COR-L47 (cell line): ENCODE measurements at places on chromosomes 1 and 21.

GRCh38 chr1:50268049-50268448 is 155.2 kb downstream of the DMRTA2 start:
- no peak for DNase-seq

GRCh38 chr1:109024646-109025045 is 17.3 kb downstream of the WDR47 start:
- DNase-seq, result no peak

- no peak for DNase-seq
Observed at GRCh38 chr1:234277161-234277868, 95.9 kb upstream of the COA6 start.

DNA sequence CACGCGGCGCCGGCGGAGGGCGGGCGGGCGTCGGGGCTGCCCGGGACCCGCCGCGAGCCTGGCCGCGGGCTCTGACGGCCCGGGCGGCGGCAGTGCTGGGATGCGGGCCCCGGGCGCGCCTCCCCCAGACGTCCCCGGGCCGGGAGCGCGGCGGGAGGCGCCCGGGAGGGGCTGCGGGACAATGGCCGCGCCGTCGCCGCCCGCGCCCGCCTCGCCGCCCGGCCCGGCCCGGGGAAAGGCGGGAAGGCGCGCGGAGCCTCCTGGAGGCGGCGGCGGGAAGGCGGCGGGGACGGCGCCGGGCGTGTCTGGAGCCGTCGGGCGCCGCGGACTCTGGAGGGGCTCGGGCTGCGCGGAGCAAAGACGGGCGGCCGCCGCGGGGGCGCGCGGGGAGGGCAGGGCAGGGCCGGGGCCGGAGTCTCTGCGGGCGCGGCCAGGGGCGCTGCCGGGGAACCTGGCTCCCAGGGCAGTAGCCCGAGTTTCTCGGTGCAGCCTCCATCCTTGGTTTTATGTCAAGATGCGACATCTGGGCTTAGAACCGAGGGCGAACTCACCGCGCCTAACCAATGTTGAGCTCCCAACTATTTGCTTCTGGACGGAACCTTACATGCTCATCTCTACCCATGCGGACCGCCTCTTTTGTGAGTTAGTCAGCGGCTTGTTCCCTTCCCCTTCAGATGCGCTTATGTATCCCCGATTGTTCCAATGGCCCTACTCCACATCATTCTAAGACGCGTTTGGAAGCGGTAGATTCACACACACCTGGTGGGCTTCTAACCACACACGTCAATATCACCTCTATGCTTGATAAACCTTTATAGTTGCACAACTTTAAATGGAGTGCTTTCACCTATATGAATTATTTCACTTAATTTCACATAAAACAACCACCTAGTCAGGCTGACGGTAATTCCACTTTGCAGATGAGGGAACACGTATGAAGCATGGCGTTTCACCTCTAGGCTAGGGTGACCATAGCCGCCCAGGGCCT is 651 bp downstream of the ZBTB8A start:
- DNase-seq, result peak; percentile 32

DNA sequence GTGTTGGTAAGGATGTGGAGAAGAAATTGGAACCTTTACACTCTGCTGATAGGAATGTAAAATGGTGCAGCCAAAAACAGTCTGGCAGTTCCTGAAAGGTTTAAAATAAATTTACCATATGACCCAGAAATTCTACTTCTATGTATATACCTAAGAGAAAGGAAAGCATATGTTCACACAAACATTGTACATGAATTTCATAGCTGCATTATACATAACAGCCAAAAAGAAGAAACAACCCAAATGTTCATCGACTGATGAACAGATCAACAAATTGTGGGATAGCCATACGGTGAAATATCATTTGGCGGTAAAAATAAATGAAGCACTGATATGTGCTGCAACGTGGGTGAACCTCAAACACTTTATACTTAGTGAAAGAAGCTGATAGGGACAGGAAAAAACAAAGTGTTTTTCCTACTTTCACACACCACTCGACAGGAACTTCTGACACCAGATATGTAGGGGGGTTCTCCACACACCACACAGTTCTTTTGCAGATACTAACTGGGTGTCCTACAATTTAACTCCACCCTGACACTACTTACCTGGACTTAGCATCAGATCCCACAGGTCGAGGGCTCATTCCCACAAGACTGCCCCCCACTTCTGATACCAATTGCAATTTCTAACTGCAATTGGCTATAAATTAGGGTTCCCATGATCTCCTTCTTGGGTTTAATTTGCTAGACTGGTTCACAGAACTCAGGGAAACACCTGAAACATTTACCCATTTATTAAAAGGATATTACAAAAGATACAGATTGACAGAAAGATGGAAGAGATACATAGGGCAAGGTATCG is 35.9 kb upstream of the ZNF326 start:
- DNase-seq, result no peak

DNA sequence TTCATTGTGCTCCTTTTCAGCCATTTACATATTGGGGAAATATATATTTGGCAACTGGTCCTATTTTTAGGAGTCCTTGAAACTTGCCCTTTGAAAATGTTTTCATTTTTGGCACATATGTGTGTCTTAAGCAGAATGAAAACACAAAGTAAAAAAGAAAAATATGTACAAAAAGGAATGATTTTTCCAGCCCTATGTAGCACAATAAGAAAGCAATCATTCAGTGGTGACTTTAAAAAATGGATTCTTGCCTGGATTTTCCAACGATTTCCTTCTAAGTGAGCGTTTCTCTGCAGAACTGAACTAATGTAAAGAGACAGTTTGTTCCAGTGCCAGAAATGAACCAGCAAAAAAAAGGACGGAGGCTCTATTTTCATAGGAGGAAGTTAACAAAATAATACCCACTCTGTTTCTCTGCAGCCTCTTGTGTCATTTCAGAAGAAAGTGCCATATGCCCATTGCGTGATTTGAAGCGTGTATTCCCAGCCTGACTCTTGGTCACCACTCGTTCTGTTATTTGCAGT is 340.1 kb downstream of the SETD4 start:
- DNase-seq, result no peak

- no peak for DNase-seq
Observed at GRCh38 chr1:228207851-228208821, at the start of gene OBSCN. Gene OBSCN, plus strand, starts transcription at chr1:228208044. Its CDS starts 3,740 bp downstream, at chr1:228211784.

DNA sequence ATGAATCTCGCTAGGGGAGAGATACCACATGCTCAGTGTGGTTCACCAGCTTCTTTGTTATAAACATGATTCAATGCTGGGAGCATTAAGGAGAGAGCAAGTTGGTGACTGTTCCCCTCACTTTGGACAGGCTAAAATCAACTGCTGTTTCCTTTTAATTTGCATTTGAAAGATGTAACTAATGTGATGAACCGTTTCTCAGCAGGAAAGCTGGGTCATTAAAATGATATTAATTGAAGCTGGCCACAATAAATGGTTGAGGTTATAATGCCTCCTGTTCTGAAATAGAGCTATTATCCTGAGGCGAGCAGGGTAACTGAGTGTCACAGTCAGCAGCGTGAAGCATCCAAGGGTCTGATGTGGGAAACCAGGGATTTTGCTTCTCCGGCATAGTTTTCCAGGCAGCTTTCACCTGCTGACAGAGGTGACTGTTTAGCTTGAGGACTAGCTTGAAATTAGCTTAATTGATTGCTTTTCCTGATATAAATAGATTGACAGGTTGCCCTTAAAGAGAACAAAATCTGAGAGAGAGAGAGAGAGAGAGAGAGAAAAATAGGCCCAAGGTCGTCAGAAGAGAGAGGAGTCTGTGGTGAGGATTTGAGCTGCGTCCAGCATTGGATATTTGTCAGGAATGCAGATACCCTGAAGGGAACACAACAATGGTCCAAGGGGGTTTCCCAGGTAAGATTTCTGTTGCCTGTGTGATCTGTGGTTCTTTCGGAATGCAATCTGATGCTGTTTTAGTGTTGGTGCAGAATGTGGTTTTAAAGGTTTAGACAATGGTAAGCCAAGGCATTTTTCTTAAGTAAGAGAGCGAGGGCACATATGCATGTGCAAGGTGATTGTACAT is 209.7 kb downstream of the PATJ start:
- peak; percentile 5 for DNase-seq

DNA sequence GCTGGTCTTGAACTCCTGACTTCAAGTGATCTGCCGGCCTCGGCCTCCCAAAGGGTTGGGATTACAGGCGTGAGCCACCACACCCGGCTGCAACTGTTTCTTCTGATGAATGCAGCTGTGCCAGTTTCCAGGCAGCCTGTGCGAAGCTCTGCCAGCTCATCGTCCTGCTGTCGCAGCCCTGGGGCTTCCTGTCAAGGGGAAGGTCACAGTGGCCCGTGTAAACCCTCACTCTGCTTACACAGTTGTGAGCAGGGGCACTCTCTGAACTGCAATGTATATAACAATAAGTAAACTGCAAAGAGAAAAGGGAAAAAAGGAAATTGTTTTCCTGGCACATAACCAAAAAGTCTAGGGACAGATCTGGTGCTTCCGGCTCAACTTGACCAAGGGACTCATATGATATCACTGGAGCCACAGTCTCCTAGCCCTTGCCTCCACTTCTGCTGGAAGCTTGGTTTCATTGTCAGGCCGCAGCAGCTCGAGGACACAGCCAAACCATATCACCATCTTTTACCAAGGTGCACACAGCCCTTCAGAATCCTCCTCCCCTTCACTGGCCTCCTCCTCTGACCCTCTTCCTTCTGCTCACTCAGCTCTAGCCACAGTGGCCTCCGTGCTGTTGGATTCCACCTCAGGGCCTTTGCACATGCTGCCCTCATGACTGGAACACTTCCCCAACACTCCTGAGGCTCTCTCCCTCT is 22.8 kb upstream of the LBR start:
- DNase-seq, result no peak

DNA sequence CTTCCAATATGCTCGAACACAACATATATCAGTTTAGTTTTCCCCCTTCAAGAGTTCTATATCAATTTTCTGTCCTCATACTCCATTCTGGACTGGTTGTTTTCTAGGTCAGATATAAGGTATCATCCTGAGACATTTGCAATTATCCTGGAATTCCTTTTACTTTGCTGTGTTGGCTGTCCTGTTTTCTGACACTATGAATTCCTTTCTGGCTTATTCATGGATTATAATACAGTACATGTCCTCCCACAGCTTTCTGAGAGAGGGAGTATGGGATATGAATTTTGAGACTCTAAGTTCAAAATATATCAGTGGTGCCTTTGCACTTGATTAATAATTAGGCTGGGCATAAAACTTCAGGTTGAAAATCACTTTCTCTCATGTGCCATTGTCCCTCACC is 11.9 kb downstream of the PHTF1 start:
- no peak for DNase-seq

- DNase-seq, result no peak
Observed at GRCh38 chr1:25477448-25478034, 46.8 kb downstream of the MACO1 start.

DNA sequence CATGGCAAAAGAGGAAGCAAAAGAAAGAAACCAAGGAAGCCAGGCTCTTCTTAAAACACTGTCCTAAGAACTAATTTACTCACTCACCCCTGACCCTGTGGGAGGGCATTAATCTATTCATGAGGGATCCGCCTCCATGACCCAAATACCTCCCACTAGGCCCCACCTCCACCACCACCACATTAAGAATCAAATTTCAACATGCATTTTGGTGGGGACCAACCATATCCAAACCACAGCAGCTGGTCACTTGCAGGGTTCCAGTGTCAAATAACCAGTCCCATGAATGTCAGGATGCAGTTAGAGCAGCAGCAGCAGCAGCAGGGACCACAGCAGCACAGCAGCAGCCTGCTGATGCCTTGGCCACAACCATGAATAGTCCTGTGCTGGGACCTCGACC is 83.8 kb downstream of the ZC3H11B start:
- DNase-seq, result no peak

DNA sequence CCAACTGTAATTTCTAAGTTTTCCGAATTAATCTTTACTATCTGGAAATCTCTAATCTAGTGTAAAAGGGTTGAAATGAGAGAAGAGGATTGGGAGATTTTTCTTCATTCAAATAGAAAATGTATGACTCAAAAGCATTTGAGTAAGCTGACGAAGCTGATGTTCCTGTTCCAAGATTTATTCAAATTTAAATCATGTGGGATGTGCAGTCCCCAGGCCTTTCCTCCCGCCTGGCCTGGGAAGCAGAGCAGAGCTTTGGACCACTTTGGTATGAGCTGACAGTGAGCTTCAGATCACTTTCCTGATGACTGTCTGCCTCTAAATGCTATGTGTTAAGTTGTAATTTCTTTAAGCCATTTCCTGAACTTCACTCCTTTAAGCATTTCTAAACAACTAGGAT is 192.0 kb downstream of the DHRS3 start:
- no peak for DNase-seq

DNA sequence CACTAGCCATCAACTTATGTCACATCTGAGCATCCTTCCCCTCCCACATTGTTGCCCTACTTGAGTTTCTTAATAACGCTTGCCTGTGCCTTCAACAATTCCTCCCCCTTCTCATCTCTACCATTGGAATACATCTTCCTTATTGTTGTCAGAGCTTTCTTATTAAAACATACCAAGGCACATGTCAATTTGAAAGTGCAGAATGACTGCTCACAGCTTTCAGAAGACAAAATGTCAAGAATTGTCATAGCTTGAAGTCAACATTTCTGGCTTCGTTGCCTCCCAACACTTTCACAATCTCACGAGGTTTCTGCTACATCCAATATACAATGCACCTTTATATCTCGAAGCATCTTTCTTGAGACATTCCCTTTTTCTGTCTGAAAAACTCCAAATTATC is 279.9 kb downstream of the LRRC7 start:
- DNase-seq, result no peak

GRCh38 chr1:89739013-89739843 is 81.6 kb upstream of the LRRC8D start:
- no peak for DNase-seq
